NCI-H460 (cell line): ENCODE measurements at places on chromosomes 6 and 20. TPM values are rescaled to one million over a fixed set of nuclear protein-coding genes. Genes with fewer than 3 reads are reported as not detected.

DNA sequence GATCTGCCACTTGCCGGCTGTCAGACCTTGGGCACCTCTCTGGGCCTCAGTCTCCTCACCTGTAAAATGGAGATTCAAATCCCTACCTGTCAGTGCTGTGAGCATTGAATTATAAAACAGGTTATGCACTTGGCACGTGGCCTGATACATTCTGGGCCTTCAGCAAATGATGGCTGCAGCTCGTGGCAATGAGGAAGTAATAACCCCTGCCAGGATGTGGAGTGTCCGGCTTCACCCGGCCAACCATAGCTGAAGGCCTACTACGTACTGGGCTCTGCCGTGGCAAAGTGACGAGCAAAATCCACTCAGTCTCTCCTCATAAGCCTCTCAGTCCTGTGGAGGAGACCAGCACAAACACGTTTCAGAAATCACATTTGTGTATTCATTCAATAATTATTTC is 10.9 kb upstream of the VSTM2L start:
- DNase-seq: no peak

DNA sequence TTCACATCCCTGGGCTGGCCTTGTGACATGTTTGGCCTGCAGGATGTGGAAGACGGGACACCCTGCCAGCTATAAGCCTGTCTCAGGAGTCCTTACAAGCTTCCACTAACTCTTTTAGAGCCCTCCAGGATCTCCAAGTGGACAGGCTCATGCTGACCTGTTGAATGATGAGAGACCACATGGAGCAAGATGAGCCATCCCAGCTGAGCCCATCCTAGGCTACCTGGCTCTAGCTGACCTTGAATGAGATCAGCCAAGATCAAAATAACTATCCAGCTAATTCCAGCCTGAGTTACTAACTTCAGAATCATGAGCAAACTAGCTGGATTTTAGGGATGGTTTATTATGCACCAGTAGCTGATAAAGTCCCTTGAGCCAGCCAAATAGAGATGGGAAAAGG is 169.5 kb downstream of the TFAP2C start:
- DNase-seq: no peak

DNA sequence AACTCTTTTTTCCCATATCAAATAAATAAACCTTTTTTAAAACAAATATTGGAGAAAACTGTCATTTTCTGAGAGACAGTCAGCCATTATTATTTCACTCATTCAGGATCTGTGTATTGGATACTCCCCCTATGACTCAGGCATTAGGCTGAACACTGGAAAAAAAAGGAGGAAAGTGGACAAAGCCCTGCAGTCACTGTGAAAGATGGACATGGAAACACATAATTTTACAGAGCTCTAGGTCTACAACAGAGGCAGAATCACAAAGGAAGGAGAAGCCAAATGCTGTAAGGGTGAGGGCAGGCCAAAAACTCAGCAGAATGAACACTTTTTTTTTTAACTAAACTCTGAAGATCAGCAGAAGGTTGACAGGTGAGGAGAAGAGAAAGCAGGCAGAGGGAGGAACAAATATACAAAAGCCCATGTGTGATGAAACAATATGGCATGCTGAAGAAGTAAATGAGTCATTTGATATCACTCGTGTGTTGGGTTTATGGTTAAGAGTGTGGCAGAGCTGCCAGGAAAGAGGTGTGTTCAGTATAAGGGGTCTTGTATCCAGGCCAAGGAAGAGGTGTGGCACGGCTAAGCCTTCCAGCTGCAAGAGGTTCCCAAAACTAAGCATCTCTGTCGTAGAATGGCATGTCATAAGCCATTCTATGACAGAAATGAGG is 39.1 kb downstream of the EPB41L2 start:
- DNase-seq: no peak

- no peak for DNase-seq
Measured at GRCh38 chr6:37251211-37251780, 6.3 kb upstream of the TBC1D22B start.

LAMP5 gene
- not detected in 2 replicates for total RNA-seq
